NCI-H524 treated with DMSO at 0.1 percent for 48 hours (cell line): ENCODE measurements at places on chromosomes 4 and X.

DNA sequence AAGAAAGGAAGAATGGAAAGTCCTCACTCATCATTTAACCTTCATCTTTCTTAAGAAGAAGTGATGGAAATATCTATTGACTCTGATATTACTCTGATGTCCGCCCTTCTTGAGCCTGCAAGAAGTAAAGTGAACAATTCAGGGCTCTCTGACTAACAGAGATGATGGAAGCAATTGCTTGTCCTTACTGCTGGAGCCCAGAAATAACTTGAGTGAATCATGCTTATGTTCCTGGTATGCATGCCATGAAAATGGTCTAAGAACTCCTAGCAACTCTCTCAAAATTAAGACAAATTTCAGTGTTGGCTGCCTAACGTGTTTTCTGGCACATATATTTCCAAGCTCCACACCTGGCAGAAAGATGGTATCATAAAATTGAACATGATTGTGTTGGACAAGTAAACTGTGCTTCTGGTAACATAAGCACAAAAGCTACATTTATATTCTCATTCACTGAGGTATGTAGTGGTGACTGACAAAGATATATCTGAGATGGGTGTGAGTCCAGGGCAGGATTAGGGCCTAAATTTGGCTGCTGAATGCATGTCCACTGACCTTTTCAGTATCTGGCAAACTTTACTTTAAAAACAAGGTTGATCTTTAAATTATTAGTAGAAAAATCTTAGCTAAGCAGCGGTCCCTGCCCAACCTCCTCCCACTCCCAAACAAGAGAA is 109.2 kb upstream of the OTUD4 start:
- no peak for DNase-seq

DNA sequence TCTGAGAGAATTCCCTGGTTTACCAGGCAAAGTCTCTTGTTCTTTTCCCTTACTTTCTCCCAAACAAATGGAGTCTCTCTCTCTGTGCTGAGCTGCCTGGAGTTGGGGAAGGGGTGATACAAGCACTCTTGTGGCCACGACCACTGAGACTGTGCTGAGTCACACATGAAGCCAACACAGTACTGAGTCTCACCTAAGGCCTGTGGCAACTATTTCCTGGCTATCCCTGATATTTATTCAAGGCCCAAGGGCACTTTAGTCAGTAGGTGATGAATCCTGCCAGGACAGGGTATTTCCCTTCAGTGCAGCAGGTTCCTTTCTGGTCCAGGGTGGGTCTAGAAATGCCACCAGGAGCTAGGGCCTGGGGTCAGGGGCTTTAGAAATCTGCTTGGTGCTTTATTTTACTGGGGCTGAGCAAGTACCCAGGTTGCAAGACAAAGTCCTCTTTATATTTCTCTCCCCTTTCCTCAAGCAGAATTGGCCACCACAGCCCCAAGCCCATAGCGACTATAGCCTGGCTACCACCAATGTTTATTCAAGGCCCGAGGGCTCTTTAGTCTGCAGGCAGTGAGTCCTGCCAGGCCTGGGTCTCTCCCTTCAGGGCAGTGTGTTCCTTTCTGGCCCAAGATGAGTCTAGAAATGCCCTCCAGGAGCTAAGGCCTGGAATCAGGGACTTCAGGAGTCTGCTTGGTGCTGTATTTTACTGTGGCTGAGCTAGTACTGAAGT is 10.5 kb downstream of the ARL13A start:
- DNase-seq = no peak

GRCh38 chrX:35122756-35123155 is 180.2 kb downstream of the FAM47B start:
- no peak for DNase-seq

- DNase-seq = no peak
Measured at GRCh38 chr4:2833671-2834000, 10.0 kb upstream of the ADD1 start.

GRCh38 chrX:19137067-19137466 is 14.8 kb upstream of the ADGRG2 start:
- no peak for DNase-seq

GRCh38 chrX:50442426-50443116 is 28.1 kb downstream of the DGKK start:
- DNase-seq = no peak

- no peak for DNase-seq
Measured at GRCh38 chr4:143667461-143667860, 33.0 kb downstream of the FREM3 start.

DNA sequence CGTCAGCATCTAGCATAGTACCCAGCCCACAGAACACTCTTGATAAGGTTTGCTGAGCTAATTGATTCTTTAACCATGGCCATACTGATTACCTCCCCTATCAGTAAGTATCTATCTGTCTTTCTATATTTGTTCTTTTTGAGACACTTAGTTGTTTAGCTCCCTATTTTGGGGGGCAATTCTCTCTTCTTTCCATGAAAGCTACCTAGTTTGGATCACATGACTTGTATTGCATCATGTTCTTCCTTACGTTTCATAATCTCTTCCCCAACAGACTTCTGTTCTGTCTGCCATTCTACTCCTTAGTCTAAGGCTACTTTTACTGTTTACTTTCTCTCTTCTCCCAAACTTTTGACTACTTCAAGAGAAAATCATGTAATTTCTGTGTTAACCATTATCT is 39.0 kb downstream of the TBC1D19 start:
- no peak for DNase-seq

DNA sequence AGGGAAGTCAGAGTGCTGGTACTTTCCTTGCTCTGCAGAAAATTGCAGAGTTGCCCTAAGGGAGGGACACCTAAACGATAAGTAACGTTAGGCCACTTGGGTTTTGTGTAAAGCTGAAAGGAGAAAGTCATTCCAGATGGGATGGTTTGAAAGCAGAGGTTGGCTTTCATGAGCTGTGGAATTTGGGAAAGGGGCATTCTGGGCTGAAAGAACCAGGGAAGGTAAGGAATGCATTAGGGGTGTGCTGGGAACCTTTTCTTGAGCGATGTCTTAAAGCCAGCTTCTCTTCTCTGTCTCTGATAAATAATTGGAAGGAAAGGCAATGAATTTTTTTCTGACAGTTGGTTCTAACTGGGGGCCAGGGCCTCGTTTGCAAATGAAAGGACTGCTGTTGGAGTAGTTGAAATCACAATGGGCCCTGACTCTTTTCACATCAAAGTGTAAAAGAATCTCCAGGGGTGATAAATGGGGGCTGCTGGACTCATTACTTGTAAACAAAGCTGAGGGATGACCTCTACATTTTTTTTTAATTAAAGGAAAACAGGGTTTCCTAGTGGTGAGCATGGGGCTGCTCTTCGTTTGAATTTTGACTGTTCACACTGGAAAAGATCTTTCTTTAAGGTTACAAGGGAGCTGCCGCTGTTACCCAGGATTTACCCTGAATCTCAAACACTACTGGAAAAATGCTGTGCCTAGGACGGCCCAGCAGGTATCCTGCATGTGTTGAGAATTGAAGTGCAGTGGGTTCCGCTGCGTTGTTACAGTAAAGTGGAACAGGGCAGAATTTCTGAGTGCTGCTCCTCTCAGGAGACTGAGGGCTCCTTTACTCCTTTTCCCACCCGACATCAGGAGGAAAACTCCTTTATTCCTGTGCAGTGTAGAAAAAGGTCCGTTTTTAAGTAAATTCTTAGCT is 25.0 kb downstream of the AFF1 start:
- DNase-seq = no peak

DNA sequence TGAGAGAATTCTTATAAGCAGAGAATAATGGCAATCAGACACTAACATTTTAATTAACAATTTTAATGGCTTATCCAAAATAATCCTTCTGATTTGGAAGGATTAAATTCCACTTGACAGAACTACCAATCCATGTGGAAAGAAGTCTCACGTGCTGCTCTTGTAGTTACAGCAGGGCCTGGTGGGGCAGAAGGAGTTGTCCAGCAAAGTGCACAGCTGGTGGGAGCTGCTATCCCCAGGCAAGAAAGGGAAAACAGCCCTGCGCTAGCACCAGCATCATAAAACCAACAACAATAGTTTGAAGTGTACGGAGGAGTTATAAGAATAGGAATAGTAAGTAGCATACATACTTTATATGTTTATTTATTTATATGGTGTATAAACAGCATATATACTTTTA is 127.4 kb upstream of the TRIM2 start:
- DNase-seq = peak; percentile 55

DNA sequence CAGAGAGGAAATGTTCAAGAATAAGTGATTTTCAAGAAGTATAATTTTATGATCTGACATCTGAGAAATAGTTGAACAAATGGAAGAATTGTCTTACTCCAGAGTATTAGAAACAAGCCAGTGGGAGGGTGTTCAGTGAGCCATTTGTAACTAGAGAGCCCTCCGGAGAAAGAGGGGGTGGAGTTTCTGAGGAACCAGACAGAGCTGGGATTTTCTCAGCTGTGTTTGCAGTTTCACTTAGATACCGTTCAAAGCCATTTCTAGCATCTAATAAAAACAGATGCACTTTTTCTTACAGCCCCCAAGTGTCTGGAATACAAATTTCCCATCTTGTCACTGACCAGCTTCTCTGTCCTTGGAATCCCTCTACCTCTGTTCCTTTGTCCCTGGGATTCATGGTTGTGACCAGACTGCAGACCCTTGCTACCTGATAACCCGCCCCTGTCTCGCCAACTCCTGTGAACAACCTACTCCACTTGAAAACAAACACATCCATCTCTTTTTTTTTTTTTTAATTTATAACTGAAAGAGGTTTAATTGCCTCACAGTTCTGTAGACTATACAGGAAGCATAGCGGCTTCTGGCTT is 132.8 kb upstream of the KLF3 start:
- DNase-seq = no peak

GRCh38 chrX:45070116-45071007 is 130.3 kb downstream of the DIPK2B start:
- peak; percentile 3 for DNase-seq

GRCh38 chr4:100895556-100896197 is 377.9 kb upstream of the EMCN start:
- no peak for DNase-seq

DNA sequence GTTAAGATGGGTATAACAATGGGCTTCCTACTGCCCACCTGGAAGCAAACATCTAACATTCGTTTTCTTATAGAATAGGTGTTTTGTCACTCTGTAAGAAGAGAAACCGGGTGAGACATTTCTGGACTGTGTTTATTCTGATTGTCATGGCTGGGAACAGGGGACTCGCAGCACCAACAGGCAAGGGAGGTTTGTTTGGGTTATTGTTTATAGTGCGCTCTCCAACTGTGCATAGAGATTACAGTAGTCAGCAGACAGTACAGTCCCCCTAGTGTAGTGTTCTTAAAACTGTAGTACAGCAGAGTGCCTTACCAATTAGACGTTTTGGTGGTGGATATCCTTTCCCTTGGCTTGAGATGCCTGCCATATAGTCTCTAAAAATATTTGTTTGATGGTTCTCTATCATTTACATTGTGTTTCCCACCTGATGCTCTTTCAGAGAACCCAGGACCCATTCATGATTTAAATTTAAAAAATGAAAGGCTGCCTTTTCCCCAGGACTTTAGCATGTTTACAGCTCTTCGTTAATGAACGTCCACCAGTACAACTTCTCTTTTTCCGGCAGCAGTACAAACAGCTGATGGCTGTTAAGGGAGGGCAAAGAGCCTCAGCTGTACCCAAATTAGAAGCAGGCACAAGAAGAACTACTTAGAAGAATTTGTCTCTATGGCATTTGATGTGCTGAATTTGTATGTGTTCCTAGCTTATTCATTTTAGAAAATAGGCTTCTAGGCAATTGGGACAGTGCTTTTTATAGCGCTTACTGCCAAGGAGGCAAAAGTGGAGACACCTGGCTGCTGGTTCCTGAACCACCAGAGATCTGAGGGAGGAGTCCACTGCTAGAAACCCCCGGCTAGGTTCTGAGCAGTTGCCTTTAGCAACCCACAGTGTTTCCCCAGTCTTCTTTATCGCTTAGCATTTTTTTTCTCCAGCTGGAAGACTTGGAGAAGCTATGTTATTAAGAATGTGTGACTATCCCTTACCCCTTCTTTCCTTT is 1.0 kb upstream of the RNF150 start:
- DNase-seq = no peak

DNA sequence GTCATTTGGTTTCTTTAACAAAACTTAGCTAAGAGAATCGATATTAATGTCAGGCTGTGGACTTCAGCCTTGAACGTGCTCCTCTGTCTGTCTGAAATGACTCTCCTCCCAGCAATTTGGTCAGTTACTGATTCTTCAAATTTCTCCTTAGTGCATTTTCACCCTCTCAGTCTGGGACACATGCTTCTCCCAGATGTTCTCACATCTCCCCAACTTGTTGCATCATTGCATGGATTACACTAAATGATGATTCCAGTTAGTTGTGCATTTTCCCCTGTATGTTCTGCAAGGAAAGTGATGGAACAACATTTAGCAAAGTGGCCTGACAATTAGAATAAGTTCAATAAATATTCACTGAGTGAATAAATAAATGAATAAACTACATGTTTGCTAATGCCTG is 94.4 kb downstream of the NLGN4X start:
- DNase-seq = no peak

- no peak for DNase-seq
Measured at GRCh38 chr4:176387571-176387970, 67.8 kb downstream of the SPCS3 start.

DNA sequence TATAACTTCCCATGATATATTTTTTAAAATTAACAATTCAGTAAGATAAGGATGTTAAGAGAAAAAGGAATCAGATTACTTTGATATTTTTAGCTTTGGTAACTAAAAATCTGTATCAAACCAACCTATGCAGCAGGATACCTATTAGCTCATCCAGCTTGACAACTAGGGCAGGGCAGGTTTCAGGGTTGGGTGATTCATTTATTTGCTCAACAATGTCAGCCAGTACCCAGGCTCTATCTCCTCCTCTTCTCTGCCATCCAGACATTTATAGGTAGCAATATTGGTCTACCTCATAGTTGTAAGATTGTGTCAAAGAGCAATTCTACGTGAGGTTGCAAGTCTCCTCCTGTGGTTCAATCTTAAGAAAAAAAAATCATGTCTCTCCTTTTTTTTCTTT is 421.9 kb downstream of the ANKRD50 start:
- no peak for DNase-seq

DNA sequence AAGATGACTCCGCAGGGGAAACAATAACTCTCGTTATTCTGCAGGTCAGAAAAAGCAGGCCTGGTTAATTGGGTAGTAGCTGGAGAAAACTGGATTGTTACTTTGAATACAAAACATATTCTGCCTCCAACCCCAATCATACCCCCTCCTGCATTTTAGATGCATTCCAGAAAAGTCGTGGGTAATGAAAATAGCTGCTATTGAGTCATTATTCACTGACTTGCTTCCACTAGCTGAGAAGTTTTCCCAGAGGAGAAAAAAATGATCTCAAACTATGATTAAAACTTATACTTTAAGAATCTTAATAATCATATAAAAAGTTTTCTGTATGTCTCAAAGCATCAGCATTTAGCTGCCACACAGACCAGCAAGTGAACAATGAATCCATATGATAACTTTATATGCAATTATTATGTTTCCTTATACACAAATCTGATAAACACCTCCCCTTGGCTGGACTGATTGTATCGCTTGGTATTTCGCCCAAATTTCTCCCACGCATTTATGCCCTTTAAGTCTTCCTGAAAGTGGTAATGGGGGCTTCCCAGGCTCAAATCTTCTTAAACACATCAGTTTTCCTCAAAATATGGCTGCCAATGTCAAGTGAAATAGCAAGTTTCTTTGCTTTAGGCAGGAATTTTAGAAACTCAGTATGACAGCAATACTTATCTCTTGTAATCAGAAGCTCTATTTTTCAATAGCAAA is 181.0 kb downstream of the LDB2 start:
- no peak for DNase-seq

GRCh38 chr4:37157476-37158167 is 86.9 kb upstream of the NWD2 start:
- peak; percentile 74 for DNase-seq
